ENCODE measurements at places on chromosomes 13 and 19. TPM values are rescaled to one million over a fixed set of nuclear protein-coding genes. Genes with fewer than 3 reads are reported as not detected.

DNA sequence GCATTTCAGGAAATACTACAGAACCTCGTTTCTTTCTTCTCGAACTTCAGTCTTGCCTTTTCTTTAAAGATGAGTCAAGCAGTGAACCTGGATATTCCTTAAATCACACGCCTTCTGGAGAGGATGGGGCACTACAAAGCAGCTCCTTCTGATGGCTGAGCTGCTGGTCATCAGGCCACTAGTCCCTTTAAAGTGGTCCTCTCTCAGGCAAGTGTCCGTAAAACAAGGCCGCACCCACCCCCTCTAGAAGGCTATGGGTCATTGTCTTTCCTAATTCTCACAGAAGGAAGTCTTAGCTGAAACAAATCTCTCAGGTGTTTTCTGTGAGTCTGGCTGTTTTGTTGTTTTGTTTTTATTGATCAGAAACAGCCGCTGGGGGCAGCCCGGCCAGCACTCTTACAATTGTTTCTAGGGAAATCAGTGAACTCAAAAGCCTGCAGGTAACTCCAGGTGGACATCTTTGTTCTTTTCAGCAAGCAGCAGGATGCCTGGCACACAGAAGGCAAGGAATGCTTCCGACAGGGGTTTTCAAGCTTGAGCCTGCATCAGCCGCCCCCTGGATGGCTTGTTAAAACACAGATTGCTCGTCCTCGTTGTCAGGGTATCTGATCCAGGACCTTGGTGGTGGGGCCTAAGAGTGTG lies 45.4 kb downstream of the MBNL2 start:
- no peak for DNase-seq

DNA sequence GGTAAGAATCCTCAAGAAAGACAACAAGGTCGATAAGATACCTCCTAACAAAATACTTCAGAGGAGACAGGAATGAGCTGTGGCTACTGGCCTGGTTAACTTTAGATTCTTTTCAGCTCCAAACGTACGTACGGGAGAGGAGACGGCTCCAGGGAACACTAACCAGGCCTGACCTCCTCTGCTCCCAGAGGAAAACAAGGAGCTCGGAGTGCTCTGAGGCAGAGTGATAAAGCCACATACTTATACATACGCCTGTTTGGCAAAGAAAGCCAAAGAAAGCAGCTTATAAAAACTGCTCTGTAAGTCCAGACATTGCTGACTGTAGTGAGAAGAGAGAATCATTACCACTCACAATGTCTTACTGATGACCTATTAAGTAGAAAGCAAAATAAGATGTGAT lies 263.9 kb downstream of the MZT1 start:
- DNase-seq, result no peak

DNA sequence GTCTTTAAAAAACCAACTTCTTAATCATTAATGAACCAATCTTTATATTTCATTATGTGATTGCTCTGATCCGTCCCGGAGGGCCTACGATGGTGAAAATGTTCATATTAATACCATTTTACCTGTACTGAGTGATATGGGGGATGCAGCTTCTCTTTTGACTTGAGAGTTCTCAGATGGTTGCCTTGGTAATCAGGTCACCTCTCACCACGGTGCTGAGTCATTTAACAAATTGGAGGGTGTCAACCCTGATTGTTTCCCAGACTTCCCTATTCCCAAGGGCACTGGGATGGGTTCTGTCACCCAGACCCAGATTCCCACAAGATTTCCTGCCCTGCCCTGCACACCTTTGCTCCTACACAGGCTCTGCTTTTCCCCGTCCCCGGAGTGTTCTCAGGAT lies 128.5 kb upstream of the TMTC4 start:
- no peak for DNase-seq

GRCh38 chr19:48873476-48874302 lies 1.5 kb downstream of the PPP1R15A start:
- no peak for DNase-seq

DNA sequence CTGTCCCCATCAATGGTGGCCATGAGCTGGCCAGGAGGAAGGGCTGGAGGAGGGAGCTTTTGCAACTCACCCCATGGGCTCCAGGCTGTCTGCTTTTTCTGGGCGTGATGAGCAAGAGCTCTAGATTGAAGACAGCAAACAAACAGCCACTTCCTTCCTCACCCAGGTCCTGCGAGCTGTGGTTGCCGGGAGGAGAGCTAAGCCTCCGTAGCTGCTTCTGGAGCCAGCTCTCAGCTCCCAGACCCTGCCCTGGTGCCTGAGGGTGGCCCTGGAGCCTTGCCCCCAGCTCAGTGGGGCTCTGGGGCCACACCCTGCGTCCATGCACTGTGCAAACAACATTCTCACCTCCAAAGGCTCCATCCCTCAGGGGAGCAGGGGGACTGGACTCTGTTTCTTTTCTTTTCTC lies 6.2 kb downstream of the MYO1F start:
- DNase-seq, result peak; percentile 62

The ZNF816 gene
- 7.9 TPM for total RNA-seq

The NXNL1 gene
- total RNA-seq, result not detected

- DNase-seq, result no peak
Observed at GRCh38 chr19:3065675-3066357, 3.5 kb upstream of the TLE5 start.

The ACP7 gene
- 18.1 TPM for total RNA-seq

DNA sequence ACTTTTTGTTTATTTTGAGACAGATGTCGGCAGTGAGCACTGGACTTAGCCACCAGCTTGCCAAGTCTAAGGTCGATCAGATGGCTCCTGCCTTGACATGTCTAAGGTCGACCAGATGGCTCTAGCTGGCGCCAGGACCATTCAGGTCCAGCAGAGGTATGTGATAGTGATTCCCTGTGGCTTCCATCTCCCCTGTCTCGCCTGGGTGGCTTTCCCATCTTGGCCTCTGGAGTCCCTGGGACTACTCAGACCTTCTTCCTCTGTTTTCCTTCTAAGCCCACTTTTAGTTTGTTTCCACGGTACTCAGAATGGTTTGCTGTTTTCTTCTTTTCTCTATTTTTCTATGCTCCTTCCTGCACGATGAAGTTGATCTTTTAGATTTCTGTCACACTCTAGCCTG lies 1435.7 kb downstream of the UQCRFS1 start:
- DNase-seq, result no peak

The SPTBN4 gene
- total RNA-seq, result 0.52 TPM

The ZNF540 gene
- total RNA-seq, result 3.9 TPM

The VSTM1 gene
- total RNA-seq, result not detected

GRCh38 chr13:50513300-50513877 lies 330.1 kb downstream of the DLEU7 start:
- no peak for DNase-seq

The PSG11 gene
- total RNA-seq, result not detected

DNA sequence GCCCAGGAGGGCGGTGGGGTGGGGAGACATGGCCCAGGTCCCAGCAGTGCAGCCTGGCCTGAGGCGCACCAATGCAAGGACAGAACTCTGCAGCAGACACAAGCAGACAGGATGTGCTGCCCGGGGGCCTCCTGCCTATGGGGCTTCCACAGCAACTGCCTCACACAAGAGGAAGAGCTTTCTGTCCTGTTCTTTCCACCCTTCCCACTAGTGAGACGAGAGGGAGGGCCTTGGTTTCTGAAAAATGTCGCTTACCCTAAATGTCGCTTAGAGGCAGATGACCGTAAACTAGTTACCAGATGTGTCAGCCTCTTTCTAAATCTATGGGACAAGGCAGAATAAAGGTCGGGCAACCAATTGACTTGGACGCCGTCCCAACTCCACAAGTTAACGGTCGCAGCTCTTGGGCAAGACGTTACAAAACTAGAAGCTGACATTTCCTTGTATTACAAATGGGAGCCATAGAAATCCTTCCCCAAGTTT lies at the start of gene LAIR1:
Gene LAIR1, minus strand, starts transcription at position 157 of the 483 bp plus-strand sequence. Its CDS starts 127 bp downstream, at position 30.
- no peak for DNase-seq

- DNase-seq, result no peak
Observed at GRCh38 chr13:62910541-62911060, 1495.0 kb upstream of the PCDH20 start.

- DNase-seq, result no peak
Observed at GRCh38 chr13:72290962-72291681, 424.1 kb upstream of the DACH1 start.

The IGFL1 gene
- not detected for total RNA-seq

DNA sequence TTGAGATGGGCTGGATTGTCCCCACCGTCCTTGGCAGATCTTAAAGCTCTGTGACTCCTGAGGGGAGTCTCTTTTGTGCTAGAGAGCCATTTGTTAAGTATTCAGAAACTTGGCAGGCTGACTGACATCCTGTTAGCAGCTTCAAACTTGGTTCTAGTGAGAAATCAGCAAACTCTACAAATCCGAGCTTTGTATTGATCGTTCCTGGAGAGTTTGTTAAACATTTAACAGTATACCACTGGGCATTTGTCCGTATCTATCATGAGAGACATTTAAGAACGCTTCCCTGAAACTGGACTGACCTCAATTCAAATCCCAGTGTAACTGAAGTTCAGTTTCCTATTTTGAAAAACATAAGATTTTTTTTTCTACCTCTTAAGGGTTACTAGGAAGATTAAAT lies 3.1 kb downstream of the ATP12A start:
- DNase-seq, result no peak

The CARM1 gene
- 24.3 TPM for total RNA-seq

The CCDC70 gene
- not detected for total RNA-seq

- DNase-seq, result no peak
Observed at GRCh38 chr13:99143904-99144303, 56.8 kb upstream of the UBAC2 start.

- DNase-seq, result no peak
Observed at GRCh38 chr13:76461484-76461883, 424.7 kb downstream of the KCTD12 start.

The VRK3 gene
- 21.8 TPM for total RNA-seq

DNA sequence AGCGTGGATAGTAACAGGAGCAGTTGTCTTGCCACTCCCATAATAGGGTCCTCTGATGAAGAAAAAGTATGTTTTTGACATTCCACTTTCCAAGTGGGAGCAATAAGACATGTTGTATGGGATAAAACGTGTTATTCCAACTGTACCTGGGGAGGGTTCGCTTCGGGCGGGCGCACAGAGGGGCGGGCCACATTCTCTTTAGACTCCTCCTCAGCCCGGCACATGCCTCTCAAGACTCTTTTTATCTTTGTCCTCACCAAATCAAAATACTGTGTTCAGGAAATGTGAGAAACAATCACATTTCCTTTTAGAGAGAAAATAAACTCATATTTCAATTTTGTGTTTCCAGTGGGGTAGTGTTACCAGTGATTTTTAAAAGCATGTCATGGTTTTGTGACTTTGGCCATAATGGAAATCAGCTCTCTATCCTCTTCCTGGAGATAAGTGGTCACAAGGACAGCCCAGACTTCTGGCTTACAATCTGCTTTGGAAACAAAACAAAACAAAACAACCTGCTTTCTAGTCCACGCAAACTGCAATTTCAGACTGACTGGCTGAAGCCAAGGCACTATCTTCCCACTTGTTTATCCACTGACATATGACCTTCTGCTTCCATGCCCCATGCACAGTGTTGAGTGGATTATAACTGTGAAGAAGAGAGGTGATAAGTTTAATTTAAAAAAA lies 276.1 kb downstream of the NALCN start:
- no peak for DNase-seq

GRCh38 chr13:30968846-30969245 lies 36.4 kb downstream of the TEX26 start:
- no peak for DNase-seq

DNA sequence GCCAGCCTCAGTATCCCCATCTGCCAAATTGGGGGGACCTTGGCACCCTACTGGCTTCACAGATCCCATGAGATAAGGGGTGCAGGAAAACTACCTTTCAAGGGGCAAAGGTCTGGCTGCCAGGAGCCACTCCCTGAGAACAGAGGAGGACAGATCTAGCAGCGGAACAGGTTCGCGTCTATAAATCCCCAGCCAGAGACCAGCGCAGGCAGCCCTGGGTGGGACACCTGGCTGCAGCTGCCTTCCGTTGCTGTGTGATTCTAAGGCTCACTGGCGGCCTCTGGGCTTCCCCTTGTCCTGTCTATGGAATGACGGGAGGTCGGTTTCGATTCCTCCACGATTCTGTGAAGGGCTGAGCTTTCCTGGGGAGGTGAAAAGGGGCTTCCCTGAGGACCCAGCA lies 7.3 kb downstream of the RELB start:
- no peak for DNase-seq

GRCh38 chr13:51437550-51438127 lies 15.2 kb downstream of the INTS6 start:
- DNase-seq, result no peak

The ZNF235 gene
- 11.8 TPM for total RNA-seq

DNA sequence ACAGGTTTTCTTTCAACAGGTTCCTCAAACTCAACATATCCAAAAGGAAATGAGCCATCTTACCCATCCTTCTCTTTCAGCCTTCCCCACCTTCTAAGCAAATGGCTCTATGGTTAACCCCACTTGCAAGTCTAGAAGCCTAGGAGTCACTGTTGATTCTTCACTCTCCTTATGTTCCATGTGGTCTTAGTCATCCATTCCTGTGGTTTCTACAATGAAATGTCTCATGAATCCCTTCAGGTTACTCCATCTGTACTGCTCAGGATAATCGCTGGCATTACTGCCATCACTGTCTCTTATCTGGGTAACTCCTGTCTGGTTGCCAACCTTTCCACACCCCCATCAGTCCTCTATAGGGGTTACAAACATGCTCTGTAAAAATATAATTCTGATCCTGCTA lies 381.3 kb downstream of the ENOX1 start:
- DNase-seq, result no peak

DNA sequence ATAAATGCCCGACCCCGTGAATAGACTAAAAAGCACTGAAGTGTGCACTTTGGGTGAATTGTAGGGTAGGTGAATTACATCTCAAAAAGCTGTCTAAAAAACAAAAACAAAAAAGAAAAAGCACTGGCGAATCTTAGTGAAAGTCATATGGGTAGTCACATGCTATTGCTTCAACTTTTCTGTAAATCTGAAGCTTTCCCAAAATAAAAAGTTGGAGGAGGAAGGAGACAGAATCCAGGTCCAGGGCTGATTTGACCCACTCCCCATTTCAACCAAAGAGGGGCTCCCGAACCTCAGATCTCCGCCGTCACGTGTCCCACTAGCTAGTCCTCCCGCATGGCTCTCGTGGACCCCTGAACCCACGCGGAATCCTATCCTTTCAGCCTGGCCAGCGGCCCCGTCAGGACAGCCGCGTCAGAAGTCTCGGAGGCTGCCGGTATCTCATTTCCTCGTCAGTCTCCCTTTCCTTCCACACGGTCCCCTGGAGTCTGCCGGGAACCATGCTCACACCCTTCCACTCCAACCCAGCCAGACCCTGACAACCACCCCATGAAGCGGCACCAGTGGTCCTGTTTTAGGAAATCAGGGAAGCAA lies 6.1 kb downstream of the PPP1R12C start:
- DNase-seq, result no peak

DNA sequence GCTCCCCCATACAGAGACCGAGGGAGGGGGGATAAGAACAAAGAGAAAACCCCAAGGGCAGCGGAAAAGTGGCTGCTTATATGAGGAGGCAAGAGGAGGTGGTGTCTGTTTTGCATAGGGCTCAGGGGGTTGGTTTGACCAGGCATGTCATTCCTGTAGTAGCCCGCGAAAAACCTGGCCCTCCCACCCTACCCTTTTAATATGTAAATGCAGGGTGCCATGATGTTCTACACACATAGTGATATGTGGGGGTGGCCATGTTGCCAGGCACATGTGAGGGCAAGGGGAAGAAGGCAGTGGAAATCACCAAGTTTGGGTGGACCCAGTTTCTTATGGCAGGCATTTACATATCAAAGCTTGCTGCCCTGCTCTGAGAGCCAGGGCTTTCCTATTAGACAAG lies 203.5 kb upstream of the UBL3 start:
- no peak for DNase-seq
